ENCODE measurements at places on chromosomes 1 and 21.

DNA sequence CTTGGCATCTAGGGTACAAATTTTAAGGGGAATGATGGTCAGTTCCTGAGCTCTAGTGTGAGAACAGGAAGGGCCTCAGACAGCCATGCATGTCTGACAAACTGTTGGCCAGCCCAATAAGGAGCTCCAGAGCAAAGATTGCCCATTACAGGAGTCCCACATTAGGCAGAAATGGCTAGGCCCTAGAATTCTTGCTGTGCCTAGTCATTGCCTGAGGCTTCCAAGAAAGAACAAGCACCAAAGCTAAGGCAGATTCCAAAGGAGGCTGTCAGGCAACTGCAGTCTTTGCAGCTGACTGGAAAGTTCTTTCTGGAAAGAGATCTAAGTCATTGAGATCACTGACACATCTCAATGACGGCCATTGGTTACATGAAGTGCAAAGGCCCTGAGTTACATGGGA is 3.9 kb upstream of the STIL start:
- DNase-seq: no peak

GRCh38 chr1:156320560-156320959 is 17.5 kb downstream of the CCT3 start:
- DNase-seq: no peak

DNA sequence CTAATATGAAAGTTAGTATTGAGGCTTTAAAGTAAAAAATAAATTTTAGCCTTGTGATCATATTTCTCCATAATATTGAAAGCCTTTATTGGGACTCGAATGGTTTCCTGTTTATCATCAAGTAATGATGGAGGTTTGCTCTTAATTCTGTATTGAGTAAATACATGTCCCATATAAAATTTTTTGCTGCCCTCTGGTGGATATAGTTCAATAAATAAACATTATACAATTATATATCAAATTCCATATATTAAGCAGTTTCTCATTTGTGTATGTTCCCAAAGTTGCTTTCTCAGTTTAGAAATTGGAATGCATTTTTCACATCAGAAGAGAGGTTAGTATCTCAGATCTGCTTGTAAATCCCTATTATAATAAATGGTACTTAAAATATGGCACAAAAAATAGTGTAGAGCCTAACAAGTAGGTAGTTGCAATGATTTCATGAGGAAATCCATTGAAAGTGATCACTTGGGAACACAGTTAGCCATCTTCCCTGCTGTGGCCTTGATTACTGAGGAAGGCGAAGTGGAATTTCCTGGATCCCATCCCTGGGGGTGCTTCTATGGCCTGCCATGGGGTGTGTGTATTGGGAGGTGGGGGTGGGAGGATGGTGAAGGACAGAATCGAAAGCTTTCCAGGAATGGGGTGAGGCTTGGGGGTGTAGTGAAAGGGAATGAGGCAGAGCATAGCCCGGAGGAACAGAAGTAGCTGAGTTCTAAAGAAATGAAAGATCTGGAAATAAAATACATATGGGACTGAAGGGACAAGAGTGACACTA is 84.1 kb upstream of the C21orf91 start:
- no peak for DNase-seq

- no peak for DNase-seq
These were observed 211.0 kb downstream of the ZP4 start for GRCh38 chr1:237679687-237680086.

DNA sequence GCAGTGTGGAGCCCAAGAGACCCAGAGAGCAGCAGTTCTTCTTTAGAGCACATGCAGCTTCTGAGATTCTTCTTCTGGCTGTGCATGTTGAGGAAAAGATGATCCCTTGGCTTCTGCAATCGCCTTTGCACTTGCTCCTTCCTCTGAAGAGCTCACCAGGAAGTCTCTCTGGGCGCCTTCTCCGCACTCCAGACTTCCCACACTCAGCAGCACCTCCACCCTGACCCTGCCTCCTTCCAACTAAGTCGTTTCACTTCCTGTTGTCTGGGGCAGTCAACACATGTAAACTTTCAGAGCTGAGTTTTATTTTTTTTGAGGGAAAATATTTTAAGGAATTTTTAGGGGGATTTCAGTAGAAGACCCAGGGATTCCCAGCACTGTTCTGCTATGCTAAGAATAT is 73.4 kb upstream of the F3 start:
- DNase-seq: no peak

GRCh38 chr1:106875622-106876021 is 180.9 kb upstream of the PRMT6 start:
- no peak for DNase-seq

- no peak for DNase-seq
These were observed 453.8 kb downstream of the NEGR1 start for GRCh38 chr1:71828431-71829012.

GRCh38 chr1:47617381-47618221 is 179.8 kb downstream of the FOXD2 start:
- no peak for DNase-seq
